ENCODE measurements at places on chromosomes 12 and 14.

DNA sequence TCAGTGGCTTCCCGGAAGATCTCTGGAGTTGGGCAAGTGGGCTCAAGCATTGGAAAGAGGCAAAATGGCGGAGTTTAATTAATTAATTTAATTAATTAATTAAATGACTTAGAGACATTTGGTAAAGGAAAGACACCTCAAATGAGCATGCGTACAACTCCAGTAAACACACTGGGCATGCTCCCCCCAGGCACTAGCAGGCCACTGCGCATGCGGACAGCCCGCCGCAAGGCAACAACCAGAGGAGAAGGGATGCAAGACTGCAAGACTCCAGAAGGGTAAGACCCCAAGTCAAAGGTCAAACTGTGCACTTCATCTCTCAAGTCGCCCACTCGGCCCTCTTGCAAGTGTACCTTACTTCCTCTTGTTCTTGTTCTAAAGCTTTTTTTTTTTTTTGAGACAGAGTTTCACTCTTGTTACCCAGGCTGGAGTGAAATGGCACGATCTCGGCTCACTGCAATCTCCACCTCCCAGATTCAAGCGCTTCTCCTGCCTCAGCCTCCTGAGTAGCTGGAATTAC lies 57.8 kb upstream of the PSMC1 start:
- no peak for DNase-seq

- DNase-seq = no peak
Measured at GRCh38 chr12:9957834-9958233, 13.4 kb upstream of the CLEC12A start.

DNA sequence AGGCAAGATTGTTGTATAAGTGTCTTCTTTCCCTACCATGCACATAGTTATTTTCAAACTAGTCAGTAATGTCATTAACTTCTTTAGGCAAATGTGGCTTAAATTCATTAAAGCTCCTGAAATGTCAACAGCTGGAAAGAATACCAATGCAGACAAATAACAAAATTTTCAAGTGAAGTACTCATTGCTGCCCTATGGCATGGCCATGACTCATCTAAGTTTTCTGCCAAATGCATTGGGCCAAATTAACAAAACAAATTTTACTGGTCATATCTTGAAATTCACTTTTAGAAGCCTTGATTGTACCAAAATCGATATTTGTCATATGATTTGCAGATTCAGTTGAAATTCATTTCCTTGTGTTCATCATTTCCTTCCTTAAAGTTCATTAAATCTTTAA lies 915.9 kb downstream of the SLC6A15 start:
- DNase-seq = no peak

DNA sequence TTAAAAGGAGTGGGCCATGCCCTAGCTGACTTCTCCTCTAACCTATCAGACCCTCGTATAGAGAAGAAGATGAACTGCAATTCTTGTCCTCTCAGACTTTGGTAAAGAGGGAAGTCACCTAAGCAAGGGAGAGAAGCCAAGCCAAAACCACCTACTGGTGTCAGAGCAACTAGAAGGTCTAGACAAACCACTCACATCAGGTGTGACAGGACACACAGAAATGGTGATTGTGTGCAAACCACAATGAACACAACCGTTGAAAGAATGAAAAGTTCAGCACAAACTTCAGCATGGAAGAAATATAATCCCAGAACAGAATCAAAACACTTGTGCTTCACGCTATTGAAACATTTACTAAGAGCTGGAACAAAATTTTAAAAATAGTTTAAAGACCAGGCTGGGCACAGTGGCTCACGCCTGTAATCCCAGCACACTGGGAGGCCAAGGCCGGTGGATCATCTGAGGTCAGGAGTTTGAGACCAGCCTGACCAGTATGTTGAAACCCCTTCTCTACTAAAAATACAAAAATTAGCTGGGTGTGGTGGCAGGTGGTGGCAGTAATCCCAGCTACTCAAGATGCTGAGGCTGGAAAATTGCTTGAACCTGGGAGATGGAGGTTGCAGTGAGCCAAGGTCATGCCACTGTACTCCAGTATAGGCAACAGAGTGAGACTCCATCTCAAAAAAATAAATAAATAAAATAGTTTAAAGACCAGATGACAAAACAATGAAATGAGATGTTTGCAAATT lies 56.2 kb upstream of the NTF3 start:
- no peak for DNase-seq

DNA sequence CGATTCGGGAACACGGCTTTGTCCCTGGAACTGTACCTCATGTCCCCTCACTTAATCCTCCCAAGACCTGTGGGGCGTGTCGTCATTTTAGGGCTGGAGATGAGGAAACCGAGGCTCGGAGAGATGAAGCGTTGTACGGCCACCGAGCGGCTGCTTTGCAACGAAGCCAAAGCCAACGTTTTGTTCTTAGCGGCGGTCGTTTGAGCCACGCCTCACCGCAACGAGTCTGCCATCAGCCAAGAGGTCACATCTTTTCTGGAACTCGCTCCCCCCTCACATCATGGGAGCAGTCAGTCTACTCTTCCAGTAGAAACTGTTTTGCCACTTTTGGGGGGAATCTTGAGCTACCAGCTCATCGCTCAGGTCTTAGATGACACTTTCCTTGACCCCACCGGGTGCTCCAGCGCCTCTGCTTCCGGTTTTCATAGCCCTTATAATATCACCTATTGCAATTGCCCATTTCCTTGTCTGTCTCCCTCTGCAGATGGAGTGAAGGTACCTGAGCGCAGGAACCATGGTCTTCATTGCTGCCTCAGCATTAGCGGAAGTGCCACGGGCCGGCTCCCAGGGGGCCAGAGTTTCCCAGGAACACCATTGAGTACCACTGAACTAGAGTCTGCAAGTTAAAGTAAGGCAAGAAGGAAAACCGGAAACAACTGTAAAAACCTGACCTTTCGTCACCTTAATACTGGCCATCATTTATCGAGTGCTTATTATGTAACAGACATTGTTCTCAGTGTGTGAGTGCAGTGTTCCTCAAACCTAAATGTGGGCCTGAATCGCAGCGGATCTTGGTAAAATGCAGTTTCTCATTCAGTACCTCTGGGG lies 19.6 kb downstream of the NINJ2 start:
- DNase-seq = no peak

GRCh38 chr12:93829016-93829415 lies 151.8 kb downstream of the CRADD start:
- peak; percentile 24 for DNase-seq

- DNase-seq = peak; percentile 75
Measured at GRCh38 chr12:49866859-49867569, 24.1 kb upstream of the BCDIN3D start.

DNA sequence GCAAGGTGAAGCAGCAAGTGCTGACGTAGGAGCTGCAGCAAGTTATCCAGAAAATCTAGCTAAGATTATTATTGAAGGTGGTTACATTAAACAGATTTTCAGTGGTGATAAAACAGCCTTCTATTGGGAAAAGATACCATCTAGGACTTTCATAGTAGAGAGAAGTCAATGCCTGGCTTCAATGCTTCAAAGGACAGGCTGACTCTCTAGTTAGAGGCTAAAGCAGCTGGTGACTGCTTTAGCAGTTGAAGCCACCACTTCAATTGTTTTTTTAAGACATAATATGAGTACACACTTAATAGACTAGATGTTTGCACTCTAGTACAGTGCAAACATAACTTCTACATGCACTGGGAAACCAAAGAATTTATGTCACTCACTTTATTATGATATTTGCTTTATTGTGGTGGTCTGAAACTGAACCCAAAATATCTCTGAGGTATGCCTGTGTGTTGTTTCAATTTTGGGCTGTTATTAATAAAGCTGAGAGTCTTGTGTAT lies 1026.9 kb upstream of the FOXG1 start:
- no peak for DNase-seq

- DNase-seq = no peak
Measured at GRCh38 chr12:88519802-88520435, 60.4 kb downstream of the KITLG start.

DNA sequence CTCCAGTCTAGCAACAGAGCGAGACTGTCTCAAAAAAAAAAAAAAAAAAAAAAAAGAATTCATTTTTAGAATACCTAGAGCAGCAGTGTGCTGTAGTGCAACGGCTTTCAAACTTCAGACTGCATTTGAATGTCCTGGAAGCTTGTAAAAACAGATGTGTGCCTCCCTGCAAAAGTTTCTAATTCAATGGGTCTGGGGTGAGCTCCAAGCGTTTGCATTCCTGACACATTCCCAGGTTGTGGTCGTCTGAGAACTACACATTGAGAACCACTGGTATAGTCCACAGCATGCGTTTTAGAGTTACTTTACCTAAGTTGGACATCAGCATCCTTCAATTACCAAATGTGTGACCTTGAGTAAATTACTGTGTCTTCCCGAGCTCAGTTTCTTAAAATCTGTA lies 816.8 kb downstream of the NRXN3 start:
- DNase-seq = no peak

GRCh38 chr14:31207287-31207754 lies 272 bp downstream of the HECTD1 start:
- no peak for DNase-seq

DNA sequence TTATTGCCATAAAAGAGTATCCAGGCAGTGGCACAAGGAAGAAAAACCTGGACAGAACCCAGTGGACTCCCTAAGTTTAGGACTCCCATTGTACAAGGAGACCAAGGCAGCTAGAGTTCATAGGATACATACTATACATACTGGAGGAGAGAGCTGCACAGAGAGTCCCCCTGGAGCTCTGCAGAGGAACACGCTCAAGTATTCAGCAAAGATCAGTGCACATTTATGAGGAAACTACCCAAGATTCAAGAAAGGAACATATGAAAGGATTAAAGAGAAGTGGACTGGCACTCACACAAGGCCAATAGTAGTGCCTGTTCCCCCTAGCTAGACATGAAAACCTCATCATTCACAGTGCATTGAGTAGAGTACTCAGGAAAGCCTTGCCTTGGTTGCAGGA lies 43.0 kb upstream of the CHPT1 start:
- DNase-seq = no peak

DNA sequence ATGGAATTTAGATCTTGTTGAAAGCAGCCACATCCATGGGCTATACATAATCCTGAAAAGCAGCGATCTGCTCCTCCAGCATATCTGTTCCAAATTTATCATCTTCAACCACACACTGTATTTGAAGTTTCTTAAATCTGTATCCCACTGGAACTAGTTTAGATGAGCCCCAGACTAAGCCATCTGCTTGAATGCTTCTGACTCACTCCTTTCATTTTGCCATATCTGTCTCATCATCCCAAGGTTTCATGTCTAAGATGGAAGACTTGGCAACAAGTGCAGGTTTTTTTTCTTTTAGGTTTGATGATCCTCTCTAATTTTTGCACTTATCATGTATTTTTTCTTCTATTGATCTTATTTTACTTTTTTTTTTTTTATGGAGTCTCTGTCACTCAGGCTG lies 54.4 kb upstream of the TMEM263 start:
- peak; percentile 47 for DNase-seq
